ENCODE measurements at places on chromosomes 3 and 15. TPM values are rescaled to one million over a fixed set of nuclear protein-coding genes. Genes with fewer than 3 reads are reported as not detected.

Gene ZNF774
- total RNA-seq, result 2.1 TPM

DNA sequence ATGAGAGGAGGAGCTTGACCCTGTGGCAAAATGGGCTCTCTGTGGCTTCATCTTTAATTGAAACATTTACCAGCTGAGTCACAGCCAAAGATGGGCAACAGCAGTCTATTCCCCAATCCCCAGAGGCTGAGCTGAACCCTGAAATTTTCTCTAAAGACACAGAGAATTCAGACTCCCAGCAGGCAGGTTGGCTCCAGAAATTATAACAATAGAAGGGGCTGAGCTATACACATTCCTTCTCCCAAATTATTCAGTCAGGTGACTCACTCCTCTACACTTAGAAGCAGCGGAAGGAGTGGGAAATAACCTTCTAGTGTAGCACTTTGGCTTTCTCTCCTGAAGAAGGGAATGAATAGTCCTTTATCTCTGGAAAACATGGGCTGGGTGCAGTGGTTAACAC is 264.3 kb upstream of the ARHGEF26 start:
- DNase-seq, result no peak
- H3K4me3 ChIP-seq, result no peak overlapping the region
- no peak overlapping the region for H3K27ac ChIP-seq
- H3K4me1 ChIP-seq, result no peaks in the 10 kb centered on the region

Gene CSPG4
- total RNA-seq, result 6.4 TPM

GRCh38 chr3:169286992-169287391 is 376.5 kb downstream of the MECOM start:
- H3K27ac ChIP-seq, result peak overlapping the region; percentile 62
- no peak for DNase-seq
- H3K4me1 ChIP-seq, result peaks cover 40% of the 10 kb centered on the region
- no peak overlapping the region for H3K4me3 ChIP-seq

DNA sequence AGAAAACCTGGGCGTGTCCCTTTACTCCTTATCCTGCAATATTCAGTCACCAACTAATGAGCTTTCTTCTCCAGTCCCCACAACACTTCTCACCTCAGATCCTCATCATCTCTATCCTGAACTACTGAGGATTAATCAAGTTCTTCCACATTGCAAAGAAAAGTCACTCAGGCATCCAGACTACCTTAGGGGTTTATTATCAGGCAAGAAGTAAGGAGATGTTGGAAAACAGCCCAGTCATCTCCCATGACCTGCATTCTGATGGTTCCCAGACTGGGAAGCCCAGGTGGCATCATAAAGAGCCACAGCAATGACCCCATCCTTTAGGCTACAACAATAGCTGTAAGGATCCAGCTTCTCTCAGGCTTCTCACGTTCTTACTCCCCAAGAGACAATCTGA is 3.5 kb upstream of the TBC1D5 start:
- H3K4me1 ChIP-seq, result peaks cover 15% of the 10 kb centered on the region
- H3K27me3 ChIP-seq, result no peaks in the 10 kb centered on the region
- H3K4me3 ChIP-seq, result no peak overlapping the region
- H3K27ac ChIP-seq, result no peak overlapping the region

DNA sequence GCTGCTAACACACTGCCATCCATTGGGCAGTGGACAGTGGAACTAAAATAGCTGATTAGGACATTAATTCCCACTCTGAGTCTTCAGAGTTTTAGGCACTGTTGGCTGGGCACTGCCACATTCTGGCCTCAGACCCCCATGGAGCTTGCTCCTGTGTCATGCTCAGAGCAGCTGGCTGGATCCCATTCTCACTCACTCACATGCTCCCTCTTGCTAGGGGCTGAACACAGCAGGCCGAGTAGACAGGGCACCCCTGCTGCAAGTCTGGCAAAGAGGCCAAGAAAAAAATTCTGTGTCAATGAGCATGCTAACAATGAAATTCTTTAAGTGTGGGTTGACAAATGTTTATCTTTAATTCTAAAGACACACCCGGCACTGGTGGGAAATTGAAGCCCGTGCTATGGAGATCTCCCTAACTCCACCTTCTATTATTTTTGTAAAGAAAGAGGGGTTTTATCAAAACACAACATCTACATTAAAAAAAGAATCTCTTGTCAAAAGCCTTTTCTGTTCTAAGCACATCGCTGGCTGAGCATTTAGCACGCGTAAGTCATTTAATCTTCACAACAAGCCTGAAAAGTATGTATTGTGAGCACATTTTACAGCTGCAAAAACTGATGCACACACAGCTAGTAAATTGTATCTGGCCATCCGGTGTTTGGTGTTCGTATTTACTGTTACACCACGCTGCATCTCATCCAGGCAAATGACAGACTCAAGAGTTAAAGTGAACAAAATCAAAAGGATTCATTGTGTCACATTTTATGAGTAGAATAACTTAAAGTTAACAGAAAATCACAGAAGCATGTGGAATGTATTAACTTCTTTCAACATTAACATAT is 362.1 kb downstream of the PLOD2 start:
- no peaks in the 10 kb centered on the region for H3K36me3 ChIP-seq
- H3K4me1 ChIP-seq, result peaks cover 5% of the 10 kb centered on the region
- no peak overlapping the region for H3K27ac ChIP-seq
- H3K4me3 ChIP-seq, result no peak overlapping the region
- no peak for DNase-seq

GRCh38 chr3:46495901-46496456 is 1.8 kb upstream of the RTP3 start:
- no peak for DNase-seq
- H3K27ac ChIP-seq, result no peak overlapping the region
- H3K36me3 ChIP-seq, result no peaks in the 10 kb centered on the region

DNA sequence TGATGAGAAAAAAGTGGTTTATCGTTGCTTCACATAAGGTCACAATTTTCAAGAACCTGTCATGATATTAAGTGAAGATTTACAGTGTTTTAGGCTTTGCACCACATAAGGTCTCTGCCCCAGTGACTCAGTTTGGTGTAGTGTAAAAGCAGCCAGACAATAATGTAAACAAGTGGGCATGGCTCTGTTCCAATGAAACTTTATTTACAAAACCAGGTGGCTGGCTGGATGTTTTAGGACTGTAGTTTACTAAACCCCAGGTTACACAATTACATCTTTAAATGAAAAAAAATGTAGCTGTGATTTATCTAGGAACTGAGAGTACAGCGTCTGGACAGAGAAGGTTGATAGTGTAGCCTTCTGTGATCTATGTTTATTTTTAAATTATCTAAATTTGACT is 9.7 kb upstream of the FBXL22 start:
- H3K4me3 ChIP-seq, result no peak overlapping the region
- no peaks in the 10 kb centered on the region for H3K27me3 ChIP-seq
- DNase-seq, result peak; percentile 29
- H3K36me3 ChIP-seq, result no peaks in the 10 kb centered on the region

- H3K4me3 ChIP-seq, result no peak overlapping the region
- no peaks in the 10 kb centered on the region for H3K4me1 ChIP-seq
- no peak for DNase-seq
Observed at GRCh38 chr15:58221591-58222241, 83.5 kb downstream of the AQP9 start.

Gene UBAP1L
- 1.8 TPM for total RNA-seq

GRCh38 chr3:27637346-27637995 is 84.7 kb downstream of the EOMES start:
- H3K36me3 ChIP-seq, result no peaks in the 10 kb centered on the region
- H3K27me3 ChIP-seq, result no peaks in the 10 kb centered on the region
- H3K4me1 ChIP-seq, result no peaks in the 10 kb centered on the region
- H3K4me3 ChIP-seq, result no peak overlapping the region
- no peak for DNase-seq
- no peak overlapping the region for H3K27ac ChIP-seq

Gene INSYN1
- total RNA-seq, result 1.3 TPM

DNA sequence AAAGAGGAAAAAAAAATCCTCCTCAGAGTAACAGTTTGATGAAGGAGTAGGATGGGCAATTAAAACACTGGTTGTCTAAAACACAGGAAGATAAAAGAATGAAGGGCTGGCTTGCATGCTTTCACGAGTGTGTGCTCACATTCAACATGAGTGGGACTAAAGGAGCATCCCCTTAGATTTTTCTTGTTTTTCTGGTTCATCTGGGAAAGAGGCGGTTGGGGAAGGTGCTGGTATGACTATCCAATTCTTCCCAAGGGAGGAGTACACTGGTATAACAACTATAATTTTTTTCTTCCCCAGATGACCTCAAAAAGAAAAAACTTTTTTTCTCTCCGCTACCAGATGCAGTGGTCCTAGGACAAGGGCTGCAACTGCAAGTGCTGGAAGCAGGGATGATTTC is 143.7 kb downstream of the MYO9A start:
- no peaks in the 10 kb centered on the region for H3K36me3 ChIP-seq
- H3K4me1 ChIP-seq, result no peaks in the 10 kb centered on the region
- H3K27ac ChIP-seq, result peak overlapping the region; percentile 16

- H3K27me3 ChIP-seq, result no peaks in the 10 kb centered on the region
- H3K27ac ChIP-seq, result no peak overlapping the region
- no peak for DNase-seq
- peaks cover 7% of the 10 kb centered on the region for H3K4me1 ChIP-seq
- H3K36me3 ChIP-seq, result no peaks in the 10 kb centered on the region
Observed at GRCh38 chr3:124873226-124873625, 13.9 kb downstream of the ITGB5 start.

GRCh38 chr3:101259485-101260341 is 60.7 kb downstream of the IMPG2 start:
- H3K4me3 ChIP-seq, result no peak overlapping the region
- no peaks in the 10 kb centered on the region for H3K36me3 ChIP-seq
- no peaks in the 10 kb centered on the region for H3K27me3 ChIP-seq
- H3K27ac ChIP-seq, result no peak overlapping the region
- H3K4me1 ChIP-seq, result no peaks in the 10 kb centered on the region

- no peak overlapping the region for H3K4me3 ChIP-seq
- no peaks in the 10 kb centered on the region for H3K36me3 ChIP-seq
- no peak for DNase-seq
- no peaks in the 10 kb centered on the region for H3K4me1 ChIP-seq
Observed at GRCh38 chr15:31145271-31145911, 43.9 kb upstream of the TRPM1 start.

- peaks cover 13% of the 10 kb centered on the region for H3K4me1 ChIP-seq
- H3K4me3 ChIP-seq, result no peak overlapping the region
- no peak overlapping the region for H3K27ac ChIP-seq
- DNase-seq, result no peak
Observed at GRCh38 chr3:193775421-193776077, 182.5 kb downstream of the OPA1 start.

GRCh38 chr3:72919520-72919919 is 31.7 kb downstream of the GXYLT2 start:
- no peaks in the 10 kb centered on the region for H3K36me3 ChIP-seq
- no peaks in the 10 kb centered on the region for H3K27me3 ChIP-seq
- H3K4me3 ChIP-seq, result no peak overlapping the region
- no peaks in the 10 kb centered on the region for H3K4me1 ChIP-seq

- no peak for DNase-seq
- H3K27ac ChIP-seq, result no peak overlapping the region
- H3K27me3 ChIP-seq, result peaks cover 5% of the 10 kb centered on the region
- no peaks in the 10 kb centered on the region for H3K36me3 ChIP-seq
Observed at GRCh38 chr3:54536450-54536849, 391.4 kb downstream of the LRTM1 start.

Gene CSNK1G1
- 18.1 TPM for total RNA-seq

DNA sequence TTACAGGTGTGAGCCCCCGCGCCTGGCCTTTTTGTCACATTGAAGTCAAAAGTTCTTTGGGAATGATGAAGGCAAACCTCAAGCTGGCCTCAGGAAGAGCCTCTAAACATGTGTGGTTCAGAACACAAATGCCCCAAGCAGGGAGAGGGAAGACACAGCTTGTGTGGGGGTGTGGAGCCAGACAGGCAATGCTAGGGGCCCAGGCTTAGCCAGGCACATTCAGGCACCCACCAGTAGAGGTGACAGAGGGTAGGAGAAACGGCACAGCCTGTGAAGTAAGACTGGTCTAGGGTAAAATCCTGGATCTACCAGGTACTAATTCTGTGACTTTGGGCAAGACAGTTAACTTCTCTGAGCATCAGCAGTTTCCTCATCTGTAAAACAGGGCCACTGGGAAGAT is 3.5 kb downstream of the HDC start:
- H3K4me3 ChIP-seq, result no peak overlapping the region
- DNase-seq, result no peak
- no peaks in the 10 kb centered on the region for H3K4me1 ChIP-seq
- no peaks in the 10 kb centered on the region for H3K27me3 ChIP-seq
- no peak overlapping the region for H3K27ac ChIP-seq

GRCh38 chr3:157127831-157128767 is 31.8 kb downstream of the CCNL1 start:
- H3K36me3 ChIP-seq, result no peaks in the 10 kb centered on the region
- H3K27me3 ChIP-seq, result no peaks in the 10 kb centered on the region
- H3K4me1 ChIP-seq, result peaks cover 59% of the 10 kb centered on the region
- DNase-seq, result peak; percentile 88

DNA sequence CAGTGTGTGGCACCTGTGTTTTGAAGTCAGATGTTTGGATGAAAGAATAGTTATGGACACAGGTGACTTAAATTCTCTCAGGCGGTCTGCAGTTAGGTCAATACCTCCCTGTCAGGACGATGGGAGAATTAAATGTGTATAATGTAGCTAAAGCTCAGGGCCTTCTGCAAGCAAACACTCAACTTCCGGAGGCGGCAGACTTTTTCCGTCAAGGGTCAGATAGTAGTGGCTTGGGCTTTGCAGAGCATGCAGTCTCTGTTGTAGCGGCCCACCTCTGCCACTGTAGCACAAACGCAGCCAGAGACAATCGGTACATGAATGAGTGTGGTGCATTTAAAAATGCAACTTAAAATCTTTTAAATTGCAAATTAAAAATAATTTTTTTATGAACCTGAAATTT is 47.4 kb downstream of the CMTM8 start:
- DNase-seq, result no peak
- H3K27me3 ChIP-seq, result no peaks in the 10 kb centered on the region
- no peak overlapping the region for H3K27ac ChIP-seq
- peaks cover 33% of the 10 kb centered on the region for H3K4me1 ChIP-seq

GRCh38 chr15:28936481-28936881 is 50.7 kb downstream of the APBA2 start:
- no peak for DNase-seq
- no peaks in the 10 kb centered on the region for H3K27me3 ChIP-seq
- no peak overlapping the region for H3K27ac ChIP-seq
- no peak overlapping the region for H3K4me3 ChIP-seq

- no peak overlapping the region for H3K4me3 ChIP-seq
- H3K27ac ChIP-seq, result no peak overlapping the region
- H3K27me3 ChIP-seq, result no peaks in the 10 kb centered on the region
- H3K36me3 ChIP-seq, result no peaks in the 10 kb centered on the region
Observed at GRCh38 chr15:64864068-64864467, 22.4 kb downstream of the PLEKHO2 start.

GRCh38 chr3:29410220-29410619 is 129.3 kb downstream of the RBMS3 start:
- no peak overlapping the region for H3K4me3 ChIP-seq
- H3K27me3 ChIP-seq, result no peaks in the 10 kb centered on the region
- DNase-seq, result no peak
- peaks cover 5% of the 10 kb centered on the region for H3K4me1 ChIP-seq
- no peaks in the 10 kb centered on the region for H3K36me3 ChIP-seq

DNA sequence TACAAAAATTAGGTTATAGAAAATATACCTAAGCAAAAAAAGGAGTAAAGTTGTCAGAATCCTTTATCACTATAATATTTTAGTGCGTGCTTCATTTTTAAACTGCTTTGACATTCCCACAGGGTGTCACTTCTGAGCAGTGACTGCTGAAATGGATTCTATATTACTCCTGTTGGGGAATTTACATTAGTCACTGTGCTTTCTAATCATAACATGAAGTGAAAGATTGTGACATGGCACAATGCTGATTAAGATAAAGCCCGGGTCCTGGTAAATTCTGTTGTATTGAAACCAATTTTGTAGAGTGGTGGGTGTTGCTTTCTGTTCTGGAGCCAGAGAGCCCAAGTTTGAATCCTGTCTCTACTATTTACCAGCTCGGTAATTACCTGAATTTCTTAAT is 36.4 kb upstream of the EHHADH start:
- H3K4me1 ChIP-seq, result no peaks in the 10 kb centered on the region
- H3K27ac ChIP-seq, result no peak overlapping the region
- DNase-seq, result no peak
